ENCODE measurements at places on chromosomes 11 and 22.
A peak's percentile ranks its signal among the peaks of the same experiment; 100 is the strongest.

DNA sequence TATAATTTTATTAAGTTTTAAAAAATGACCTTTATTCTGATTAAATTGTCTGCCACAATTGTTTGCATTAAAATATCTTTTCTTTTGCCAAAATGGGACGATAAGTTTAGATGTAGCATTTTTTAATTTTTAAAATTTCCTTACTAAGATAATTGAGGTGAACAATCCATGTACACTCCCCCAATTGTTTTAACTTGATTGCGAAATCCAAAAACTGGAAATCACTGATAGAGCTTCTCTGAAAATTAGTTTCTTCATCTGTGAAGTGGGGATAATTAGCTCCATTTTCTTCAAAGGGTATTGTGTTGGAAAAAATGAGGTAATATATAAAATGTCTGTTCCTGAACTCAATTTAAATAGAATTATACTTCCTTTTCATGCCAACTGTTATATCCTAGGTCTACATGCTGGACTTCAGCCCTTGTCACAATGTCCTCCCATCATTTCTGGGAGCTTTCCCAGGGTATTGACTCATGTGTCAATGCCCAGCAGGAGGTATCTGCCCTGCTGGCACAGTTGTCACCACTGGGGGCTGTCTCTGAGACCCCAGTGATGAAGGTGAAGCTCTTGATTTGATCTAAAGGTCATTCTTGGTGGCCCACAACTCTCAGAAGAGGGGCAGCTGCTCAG is 28.7 kb upstream of the NAV2 start:
- DNase-seq: no peak

GRCh38 chr11:12693094-12693478 is 18.9 kb downstream of the TEAD1 start:
- DNase-seq: no peak

DNA sequence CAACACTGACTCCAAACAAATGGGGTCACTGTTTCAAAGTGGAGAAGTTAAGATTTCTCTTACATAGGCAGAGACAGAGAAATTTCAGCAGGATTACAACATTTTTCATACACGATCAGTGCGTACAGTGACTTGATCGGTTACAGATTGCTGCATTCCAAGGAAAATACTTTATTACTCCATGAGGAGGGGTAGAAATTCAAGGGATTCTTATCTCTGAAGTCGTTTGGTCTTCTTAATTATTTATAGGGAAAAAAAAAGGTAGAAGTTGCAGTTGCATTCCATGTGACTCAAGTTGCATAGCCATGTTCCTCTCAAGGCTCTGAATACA is 10.7 kb upstream of the SMIM38 start:
- DNase-seq: no peak

DNA sequence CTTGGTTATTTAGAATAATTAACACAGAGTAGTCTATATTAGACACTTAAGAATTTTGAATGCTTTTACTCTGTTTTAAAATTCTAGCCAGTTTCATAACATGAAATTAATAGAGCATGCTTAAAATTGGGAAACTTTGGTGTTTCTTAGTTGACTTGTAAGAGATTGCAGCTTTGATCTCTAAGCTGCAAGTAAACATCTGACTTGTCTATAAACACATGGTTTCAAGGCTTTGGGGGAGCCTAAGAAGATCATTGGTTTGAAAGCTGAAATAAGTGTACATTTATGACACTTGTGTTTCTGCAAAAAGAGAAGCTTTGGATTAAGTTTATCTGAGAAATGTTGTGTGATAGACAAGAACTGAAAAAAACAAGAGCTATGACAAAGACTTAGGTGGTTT is 37.8 kb downstream of the YAP1 start:
- DNase-seq: no peak

DNA sequence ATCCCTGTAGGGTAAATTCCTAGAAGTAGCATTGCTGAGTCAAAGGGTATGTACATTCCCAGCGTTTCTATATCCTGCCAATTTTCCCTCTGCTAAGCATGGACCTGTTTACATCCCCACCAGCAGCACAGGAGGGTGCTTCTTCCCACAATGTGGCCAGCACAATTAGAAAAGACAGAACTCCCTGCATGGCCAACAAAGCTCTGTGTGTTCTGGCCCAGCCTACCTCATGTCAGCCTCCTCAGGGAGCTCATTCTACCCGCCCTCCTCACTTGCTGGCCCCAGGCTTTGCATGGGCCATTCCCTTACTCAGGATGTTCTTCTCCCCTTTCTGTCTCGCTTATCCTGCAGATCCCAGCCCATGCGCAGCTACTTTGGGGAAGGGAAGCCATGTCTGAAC is 186.1 kb downstream of the DSCAML1 start:
- no peak for DNase-seq

GRCh38 chr11:132901638-132902471 is 630.4 kb downstream of the OPCML start:
- no peak for DNase-seq

DNA sequence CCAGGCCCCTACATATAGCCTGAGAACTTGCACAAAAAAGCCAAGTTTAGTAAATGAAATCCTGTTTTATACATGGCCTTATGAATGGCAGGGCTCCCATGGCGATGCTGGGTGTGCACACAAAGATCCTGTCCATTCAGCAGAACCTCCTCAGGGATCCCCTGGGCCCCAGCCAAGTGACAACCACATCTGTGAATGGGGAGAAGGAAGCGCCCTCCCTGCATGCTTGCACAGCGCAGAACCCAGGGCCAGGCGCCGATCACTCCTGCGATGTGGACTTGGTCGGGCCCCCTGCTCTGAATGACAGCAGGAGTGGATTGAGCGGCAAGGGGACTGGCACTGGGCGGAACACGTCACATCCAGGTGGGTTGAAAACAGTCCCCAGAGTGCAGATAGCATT is 4.5 kb upstream of the CDC42EP2 start:
- no peak for DNase-seq

DNA sequence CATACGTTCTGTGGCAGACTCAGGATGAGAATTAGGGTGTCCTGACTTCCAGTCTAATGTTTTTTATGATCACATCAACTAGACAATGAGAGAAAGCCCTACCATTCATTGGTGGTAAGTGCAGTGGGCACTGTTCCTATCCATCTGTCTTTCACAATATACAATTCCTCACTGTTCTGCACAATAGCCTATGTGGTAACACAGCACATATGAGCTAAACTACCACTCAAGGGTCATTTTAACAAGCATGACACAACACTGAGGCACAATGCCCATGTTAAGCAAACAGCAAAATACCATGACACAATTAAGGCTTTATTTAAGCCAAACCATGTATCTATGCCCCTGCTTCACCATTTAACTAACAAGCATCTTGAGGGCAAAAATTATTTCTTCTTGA is 52.3 kb downstream of the SIK3 start:
- no peak for DNase-seq

DNA sequence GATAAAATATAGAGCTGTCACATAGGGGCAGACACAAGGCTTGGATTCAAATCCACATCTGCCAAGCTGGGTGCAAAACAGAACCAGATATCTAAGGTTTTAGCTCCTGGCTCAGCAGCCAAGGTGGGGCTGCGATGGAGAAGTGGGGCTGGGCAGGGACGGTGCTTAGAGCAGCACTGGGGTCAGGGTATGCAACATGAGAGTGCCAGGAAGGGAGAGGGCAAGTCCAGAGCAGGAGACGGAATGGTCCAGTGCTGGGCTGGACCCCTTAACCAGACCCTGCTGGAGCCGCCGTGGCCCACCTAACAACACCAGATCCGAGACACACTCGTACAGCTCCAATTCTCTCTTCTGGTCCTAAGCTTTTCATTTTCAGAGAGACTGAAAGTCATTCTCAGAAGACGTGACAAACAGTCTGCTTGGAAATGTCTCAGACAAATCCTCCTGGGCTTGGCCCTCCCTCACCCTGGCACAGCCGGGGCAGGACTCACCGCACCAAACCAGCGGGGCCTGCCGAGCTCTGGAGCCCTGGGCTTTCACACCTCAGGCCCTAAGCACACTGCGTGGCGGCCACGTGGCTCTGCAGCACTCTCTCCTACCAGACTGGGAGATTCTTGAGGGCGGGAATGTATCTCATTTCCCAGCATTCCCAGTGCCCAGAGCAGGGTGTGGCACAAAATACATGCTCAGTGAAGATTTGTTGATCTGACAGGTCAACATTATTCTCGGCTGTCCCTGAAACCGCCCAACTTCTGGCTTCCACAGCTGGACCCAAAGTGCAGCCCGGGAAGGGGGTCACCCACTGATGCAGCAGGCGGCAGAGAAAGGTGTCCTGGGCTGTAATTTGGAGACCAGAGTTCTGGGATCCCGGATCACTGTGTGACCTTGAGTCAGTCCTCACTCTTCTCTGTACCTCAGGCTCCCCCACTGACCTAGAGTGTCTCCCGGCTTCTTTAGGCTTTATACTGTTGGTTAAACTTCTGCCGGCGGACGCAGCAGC is 11.6 kb downstream of the LRRC32 start:
- DNase-seq: no peak

- no peak for DNase-seq
These were observed 40.4 kb downstream of the BBOX1 start for GRCh38 chr11:27081056-27081455.

GRCh38 chr11:41175304-41175972 is 284.0 kb downstream of the LRRC4C start:
- no peak for DNase-seq

GRCh38 chr22:45722006-45722405 is 50.4 kb downstream of the ATXN10 start:
- no peak for DNase-seq

DNA sequence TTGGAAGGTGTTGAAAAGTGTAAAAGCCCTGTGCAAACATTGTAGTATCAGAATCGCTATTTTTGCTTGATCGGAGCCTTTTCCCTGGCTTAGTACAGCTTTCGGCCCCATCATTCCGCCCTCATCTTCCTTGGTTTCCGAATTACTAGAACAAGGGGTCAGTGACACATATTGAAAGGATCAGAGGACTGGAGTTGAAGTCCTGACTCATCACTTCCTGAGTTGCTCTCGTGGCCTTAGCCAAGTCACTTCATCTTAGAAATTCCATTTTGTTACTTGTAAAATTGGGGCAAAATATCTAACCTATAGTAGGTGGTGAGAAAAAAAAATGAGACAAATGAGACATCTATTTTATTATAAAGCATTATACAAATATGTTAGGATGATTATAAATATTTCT is 375.0 kb downstream of the NTM start:
- peak; percentile 3 for DNase-seq

DNA sequence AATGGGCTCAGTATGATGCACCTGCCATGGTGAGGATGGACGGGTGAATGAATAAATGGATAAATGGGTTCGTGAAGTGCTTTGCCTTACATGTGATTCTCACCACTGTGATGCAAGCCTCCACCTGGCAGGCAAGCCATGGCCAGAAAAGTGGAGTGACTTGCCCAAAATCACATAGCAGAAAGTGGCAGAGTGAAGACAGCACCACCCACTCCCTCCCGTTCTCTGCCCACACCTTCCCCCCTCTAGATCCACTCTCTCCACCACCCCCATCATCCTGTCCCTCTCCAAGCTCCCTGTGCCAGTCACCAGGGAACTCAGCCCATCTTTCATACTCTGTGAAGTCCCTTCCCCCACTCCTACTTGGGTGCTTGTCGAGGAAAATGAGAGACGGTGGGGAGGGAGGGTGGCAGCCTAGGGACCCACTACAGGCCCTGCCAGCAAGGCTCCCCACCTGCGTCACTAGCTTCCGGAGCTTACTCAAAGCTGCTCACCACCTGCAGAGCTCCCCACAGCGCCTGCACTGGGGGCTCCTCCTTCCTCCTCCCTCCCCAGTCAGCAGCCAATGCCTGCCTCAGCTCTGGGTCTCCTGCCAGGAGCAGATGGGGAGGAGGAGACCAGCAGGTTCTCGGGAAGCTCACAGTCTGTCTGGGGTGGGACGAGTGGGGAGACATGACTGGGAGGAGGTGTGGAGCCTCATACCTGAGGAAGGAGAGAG is 82.3 kb downstream of the PDE2A start:
- peak; percentile 60 for DNase-seq

GRCh38 chr22:34784056-34784455 is 281.9 kb upstream of the ISX start:
- DNase-seq: no peak

- no peak for DNase-seq
These were observed 138.3 kb downstream of the TMEM135 start for GRCh38 chr11:87176044-87176443.

DNA sequence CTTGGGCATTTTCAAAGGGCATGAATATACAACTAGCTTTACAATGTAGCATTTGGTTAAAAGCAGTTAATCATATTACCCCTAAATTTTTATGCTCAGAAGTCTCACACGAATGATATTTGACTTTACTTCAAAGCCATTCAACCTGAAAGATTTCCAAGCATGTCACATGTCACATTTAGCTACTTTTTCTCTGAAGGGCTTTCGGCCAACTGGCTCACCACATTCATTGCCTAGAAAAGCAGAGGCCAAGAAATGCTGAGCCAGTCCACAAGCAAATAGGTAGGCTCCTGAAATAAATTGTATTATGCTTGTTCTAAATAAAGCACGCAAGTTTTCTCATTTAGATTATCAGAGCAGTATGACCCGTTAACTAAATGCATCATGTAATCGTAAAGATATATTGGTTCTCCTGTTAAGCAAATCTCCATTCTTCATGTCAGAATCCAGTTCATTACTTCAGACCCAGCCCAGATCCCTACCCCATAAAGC is 30.6 kb downstream of the PAX6 start:
- no peak for DNase-seq

DNA sequence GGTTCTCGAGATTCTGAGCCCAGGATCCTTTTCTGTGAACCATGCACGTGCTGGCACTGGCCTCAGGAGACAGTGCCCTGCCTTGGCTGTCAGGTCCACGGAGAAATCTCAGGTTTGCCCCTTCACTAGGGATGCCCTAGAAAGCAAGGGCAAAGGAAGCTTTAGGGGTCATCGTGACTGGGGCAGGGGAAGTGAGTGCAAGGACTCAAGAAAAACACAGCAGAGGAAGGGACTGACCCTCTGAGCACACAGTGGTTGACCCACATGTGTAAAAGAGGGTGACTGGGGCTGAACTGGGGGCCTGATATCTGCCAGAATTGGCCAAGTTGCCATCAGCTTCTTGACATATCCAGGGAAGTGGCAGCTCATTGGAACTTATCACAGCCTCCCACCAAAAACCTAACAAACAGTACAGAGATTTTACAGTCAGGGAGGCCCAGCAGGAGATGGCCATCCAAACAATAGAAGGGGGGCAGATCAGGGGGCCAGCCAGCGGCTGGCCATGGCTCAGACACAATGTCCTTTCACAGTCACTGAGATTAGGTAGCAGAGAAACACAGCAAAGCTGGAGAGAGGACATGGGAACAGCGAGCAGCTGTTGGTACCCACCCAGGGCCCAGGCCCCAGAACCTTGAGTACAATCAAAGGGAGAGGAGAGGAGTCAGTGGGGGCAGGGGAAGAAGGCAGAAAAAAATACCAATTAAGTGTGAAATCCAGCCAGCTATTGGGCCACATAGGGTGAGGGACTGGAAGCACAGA is 4.4 kb downstream of the TMEM121B start:
- no peak for DNase-seq

- no peak for DNase-seq
These were observed 16.7 kb upstream of the ARHGAP32 start for GRCh38 chr11:129208863-129209262.

DNA sequence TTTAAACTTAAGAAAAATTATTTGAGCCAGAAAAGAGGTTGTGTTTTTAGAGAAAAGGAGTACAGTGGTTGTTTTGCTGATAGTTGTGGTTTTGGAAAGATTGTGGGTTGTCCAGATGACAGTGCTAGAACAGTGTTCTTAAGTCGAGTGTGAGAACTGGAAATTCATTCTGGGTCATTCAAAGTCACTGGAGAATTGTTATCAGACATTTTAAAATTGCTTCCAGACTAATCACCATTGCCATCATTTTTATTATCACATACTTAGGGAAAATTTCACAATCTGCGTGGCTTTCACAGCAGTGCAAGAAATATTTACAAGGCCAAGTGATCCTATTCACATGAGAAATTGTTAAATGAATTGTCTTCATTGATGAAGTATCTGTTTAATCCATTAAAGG is 242.2 kb upstream of the DDI1 start:
- no peak for DNase-seq

All from activated CD4-positive, alpha-beta T cell treated with anti-CD3 and anti-CD28 coated beads, Interleukin-2, amount 50 U/mL, for 16 hours (primary cell).